ENCODE measurements at places on chromosomes 1 and 21. TPM values are rescaled to one million over a fixed set of nuclear protein-coding genes. Genes with fewer than 3 reads are reported as not detected.

The CYP4A11 gene
- total RNA-seq: not detected

The FCRL6 gene
- total RNA-seq: not detected

The SYDE2 gene
- 4.6 TPM for total RNA-seq

The MROH7 gene
- 0.28 TPM for total RNA-seq

The OR2T35 gene
- total RNA-seq: not detected

The ESPN gene
- total RNA-seq: under 0.01 TPM

The SPRR3 gene
- not detected for total RNA-seq

The CELA3A gene
- not detected for total RNA-seq
